Heart left ventricle (tissue), 16 donors: ENCODE measurements at places on chromosomes 1 and 21. TPM values are rescaled to one million over a fixed set of nuclear protein-coding genes. Genes with fewer than 3 reads are reported as not detected.

DMBX1 gene
- not detected for total RNA-seq

TSPEAR gene
- total RNA-seq, result 0.71 TPM

CITED4 gene
- 23.7 TPM for total RNA-seq

PTPN7 gene
- total RNA-seq, result 1.1 TPM
